ENCODE measurements at places on chromosomes 2 and 18.

DNA sequence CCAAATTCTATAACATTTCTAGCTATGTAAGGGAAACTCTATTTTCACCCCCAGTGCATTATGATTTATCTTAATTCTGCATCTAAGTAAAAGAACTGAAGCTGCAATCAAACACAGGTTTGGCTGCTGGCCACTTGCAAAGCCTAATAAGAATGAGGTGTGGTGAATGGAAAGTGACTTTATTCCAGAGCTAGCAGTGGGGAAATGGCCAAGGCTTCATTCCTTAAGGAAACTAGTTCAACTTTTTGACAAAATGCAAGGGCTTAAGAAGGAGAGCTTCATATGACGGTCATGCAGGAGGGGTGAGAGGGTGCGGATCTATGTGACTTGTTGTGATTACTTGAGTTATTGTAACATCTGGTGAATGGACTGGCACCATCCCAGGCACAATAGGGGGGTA lies 1802.0 kb downstream of the SUCLG1 start:
- no peak for DNase-seq

DNA sequence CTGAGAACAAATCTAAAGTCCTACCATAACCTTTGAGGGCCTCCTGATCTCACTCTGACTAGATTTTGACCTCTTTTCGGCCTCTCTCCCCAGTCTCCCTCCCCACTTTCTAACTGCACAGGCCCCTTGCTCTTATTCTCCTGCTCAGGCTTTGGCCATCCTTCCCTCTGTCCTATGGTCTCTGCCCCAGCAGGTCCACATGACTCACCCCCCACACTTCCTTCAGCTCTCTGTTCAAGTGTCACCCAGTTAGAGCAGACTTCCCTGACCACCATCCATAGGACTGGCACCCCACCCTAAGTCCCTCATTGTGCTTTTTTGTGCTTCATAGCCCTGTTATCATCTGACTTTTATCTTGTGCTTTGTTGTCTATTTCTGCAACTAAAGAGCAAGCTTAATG lies 41.2 kb upstream of the NT5C1B start:
- no peak for DNase-seq

GRCh38 chr2:43109261-43109743 lies 117.1 kb downstream of the ZFP36L2 start:
- no peak for DNase-seq

- no peak for DNase-seq
Measured at GRCh38 chr2:202098291-202098690, 25.2 kb downstream of the KIAA2012 start.

DNA sequence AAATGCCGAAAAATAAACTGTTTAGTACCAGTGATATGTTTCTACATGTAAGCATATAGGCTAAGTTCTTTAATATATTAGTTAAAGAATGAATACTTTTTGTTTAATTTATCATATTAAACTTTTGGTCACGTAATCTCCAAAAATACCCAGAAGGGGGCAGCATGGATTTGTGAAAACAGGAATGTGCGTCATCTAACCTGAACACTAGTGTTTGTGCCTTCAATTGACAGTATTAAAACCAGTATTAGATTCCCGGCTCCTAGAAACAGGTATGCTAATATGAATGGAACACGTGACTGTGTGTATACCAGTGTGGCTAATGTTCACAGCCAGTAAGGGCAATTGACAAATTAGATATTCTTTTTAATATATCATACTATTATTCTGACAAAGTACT lies 51.8 kb downstream of the WDR7 start:
- no peak for DNase-seq

DNA sequence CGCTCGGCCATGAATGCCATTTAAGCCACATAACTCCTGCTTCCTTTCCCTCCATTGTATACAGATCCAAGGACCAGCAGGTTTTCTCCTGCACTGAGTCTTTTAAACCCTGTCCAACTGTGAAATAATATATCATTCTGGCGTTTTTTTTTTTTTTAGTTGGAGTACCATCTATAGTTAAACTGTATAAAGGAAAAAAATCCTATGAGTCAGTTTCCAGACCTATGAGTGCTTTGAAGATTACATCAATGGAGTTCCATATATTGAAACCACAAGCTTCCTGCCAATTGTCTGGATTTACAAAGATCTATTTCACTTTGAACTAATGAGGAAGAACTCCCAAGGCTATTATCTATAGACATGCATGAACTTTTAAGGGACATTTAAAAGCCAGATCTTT lies 2.4 kb upstream of the MALT1 start:
- DNase-seq, result no peak

- no peak for DNase-seq
Measured at GRCh38 chr2:212194396-212194795, 344.2 kb downstream of the ERBB4 start.

DNA sequence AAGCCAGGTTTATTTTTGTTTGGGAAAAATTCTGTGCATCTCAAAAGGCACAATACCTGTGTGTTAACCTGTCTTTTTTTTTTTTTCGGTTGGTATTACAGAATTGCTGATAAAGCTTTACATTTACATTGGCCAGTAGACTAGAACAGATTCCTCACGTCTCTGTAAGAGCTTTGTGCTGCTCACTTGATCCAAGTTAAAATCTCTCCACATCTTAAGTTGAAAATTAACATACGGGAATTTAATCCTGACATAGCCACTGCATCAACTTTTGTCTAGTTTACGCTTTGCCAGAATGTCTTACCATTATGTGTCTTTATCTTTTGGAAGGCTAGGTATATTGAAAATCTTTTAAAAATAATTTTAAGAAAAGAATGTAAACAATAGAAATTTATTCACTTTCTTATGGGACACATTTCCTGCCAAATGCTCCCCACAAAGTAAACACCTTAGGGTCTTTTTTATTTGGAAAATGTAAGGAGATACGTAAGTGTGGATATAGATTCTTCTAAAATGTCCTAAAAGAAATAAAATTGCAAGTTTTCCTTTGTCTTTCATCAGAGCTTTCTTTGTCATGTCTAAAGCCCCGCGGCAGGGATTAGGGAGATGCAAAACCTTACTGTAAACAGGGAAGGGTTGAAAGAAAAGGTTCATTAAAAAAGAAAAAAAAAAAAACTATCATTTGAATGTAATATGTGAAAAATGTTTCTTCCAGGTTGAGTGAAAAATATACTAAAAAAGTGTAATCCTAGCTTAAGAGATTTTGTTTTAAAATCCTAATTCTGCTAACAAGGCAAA lies 912.8 kb downstream of the NRXN1 start:
- no peak for DNase-seq

DNA sequence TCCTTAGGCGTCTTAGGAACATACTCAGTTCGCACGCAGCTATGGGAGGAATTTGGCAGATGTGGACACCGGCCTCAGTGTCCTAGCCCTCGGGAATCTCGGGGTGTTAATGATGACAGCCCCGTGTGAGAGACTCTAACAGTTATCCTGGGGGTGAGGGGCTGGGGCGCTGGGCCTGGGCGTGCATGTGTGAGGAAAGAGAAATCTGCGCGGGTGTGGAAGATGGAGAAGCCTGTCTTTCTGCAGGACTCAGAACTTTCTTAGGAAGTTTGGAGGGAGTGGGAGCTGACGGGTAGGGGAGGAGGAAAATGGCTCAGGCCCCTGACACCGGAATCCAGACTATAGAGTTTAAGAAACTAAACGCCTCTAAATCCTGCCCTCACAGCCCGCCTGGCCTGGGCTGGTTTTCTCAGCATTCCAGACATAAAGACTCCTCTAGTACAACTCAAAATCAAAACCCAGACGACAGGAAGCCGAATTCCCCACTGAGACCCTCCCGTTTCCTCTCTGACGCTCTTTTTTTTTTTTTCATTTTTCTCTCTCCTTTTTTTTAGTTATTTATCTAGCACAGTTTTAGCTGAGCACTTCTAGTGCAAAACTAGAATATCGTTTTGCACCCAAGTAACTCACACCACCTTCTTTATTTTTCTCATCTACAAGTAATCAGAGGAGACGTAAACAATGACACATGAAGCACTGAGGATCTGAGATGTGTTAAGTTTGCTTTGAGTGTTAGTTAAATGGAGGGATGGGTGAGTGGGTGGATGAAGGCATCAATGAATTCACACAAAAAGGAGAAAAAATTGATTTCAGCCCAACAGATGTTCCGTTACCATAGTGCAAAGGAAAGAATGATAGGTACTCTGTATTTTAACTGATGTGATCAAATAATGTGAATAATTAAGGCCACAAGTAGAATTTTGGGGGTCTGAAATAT lies 1.2 kb upstream of the HAAO start:
- no peak for DNase-seq

- DNase-seq, result no peak
Measured at GRCh38 chr2:11710210-11710609, 36.2 kb upstream of the LPIN1 start.

DNA sequence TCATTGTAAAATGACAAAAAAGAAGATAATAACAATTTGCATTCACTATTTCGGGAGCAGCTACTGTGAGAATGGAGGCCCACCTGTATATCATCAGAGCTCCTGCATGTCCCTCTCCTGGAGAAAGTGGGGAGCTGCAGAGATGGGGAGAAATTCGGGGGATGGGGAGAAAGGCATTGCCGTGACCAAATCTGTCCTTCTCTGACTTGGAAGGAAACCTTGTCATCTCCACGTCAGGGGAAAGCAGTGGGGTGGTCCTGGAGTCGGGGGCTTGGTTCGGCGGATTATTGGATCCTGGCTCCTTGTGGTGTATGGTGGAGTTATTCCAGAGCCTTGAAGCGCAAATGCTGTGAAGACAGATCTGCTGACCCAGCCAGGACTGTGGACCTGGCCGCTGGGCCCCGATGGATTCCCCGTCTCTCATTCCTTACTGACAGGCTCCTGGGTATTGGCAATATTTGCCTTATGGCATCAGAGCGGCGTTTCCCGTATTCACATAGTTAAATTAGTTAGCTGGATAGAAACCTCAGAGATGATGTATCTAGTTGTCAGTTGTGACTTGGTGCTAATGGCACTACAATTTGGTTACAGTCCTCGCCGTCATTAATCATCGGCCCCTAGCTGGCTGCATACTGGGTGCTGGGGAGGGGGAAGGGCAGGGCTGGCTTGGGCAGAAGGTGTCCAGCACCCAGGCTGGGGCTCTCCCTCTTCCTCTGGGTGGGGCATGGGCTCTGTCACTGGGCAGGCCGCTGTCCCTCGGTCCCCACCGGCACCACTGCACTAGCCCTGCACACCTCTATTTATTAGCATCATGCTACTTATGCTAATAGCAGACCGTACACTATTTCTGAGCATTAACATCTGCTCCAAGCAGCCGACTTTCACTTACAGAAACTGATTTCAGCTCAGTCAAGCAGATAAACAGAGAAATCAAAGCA lies 31.7 kb downstream of the CELF4 start:
- no peak for DNase-seq
